Stimulated activated CD4-positive, alpha-beta T cell treated with anti-CD3 and anti-CD28 coated beads, TNF-alpha, amount 100 ng/mL, for 4 hours (primary cell): ENCODE measurements at places on chromosomes 7 and 10.

DNA sequence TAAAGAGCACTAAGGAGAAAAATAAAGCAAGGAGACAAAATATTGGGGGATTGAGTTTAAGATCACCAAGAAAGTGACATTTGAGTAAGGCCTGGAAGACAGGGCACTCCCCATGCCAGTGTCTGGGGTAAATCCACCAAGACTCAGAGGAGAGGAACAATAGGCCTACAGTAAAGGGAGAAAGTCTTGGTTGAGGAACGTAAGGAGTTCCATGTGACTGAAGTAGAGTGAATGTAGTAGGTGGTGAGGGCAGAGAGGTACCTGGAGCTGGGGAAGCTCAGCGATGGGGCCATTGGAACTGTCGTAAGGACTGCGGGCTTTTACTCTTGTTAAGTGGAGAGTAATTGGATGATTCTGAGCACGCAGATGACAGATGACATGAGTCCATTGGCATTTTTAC, 69.4 kb downstream of the CPED1 start:
- DNase-seq, result no peak

- no peak for DNase-seq
Observed at GRCh38 chr10:16933783-16934182, 116.6 kb upstream of the RSU1 start.

DNA sequence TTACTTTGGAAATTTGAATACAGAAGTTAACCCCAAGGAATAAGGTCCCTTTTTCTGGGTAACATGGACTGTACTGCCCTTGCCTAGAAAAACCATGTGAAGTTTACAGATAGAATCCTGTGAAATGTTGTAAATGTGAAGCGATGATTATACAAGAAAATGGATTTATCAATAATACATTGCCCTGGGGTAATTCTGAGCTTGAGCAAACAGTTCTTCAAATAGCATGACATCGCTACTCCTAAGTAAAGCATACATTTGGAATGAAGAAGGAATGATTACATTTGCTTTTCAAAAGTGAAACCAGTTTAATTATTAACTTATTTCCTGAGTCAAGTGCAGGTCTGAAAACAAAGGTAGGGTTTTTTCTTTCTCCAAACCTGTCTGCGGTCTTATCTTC, 43.3 kb upstream of the FZD8 start:
- DNase-seq, result no peak

DNA sequence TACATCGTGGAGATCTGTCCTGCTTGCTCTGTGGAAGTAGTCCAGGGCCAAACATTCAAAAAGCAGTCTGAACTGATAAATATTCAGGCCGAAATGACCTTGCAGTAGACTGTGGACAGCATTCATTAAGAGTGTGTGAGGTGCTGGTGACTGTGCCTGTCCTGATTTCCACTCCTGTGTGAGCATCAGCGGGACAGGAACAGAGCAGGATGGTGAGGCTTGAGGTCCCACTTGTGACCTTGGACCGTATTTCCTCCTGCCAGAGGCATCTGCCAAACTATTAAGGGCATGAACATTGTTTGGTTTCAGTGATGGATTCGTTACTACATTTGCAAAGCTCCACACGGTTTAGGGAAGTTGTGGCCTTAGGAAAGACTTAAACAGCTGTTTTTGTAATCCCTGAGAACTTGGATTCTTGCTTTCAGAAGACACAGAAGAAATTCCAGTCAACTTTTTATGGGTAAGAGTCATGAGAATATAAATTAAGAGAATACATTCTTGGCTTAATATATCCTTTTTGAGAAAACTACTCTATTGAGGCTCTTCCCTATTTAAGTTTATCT, 32.8 kb downstream of the CCNY start:
- no peak for DNase-seq
